Sigmoid colon (tissue), 7 donors: ENCODE measurements at places on chromosomes 4 and X. TPM values are rescaled to one million over a fixed set of nuclear protein-coding genes. Genes with fewer than 3 reads are reported as not detected.

The ODAPH gene
- not detected for total RNA-seq

The GC gene
- not detected for total RNA-seq

- no peak for DNase-seq
Measured at GRCh38 chr4:165489786-165490185, 111.0 kb downstream of the CPE start.

GRCh38 chr4:53986062-53986461 lies 78.3 kb downstream of the CHIC2 start:
- DNase-seq, result no peak

The USP17L12 gene
- total RNA-seq, result not detected

DNA sequence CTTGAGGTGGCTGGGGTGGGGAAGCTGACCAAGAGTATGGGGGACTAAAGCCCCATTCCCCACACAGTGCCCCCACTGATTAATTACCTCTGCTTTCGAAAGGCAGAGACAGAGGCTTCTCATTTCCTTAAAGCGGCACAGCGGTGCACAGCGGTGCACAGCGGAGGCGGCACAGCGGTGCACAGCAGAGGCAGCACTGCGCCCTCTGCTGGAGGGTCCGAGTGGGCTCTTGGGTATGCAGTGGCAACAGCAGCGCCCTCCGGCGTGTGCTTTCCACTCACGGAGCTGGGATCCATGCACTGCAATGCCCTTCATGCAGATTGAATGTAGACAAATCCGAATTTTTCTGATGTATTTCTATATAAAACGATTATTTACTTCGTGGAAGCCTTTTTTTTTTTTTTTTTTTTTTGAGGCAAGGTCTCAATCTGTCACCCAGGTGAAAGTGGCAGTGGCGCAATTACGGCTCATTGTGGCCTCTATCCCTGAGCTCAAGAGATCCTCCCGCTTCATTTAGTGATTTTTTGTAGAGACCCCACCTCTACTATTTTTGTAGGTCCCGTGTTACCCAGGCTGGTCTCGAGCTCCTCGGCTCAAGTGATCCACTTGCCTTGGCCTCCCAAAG lies 19.7 kb upstream of the PRPS2 start:
- no peak for DNase-seq

- DNase-seq, result no peak
Measured at GRCh38 chrX:110258552-110258951, 59.3 kb downstream of the AMMECR1 start.

The RBM41 gene
- 28.2 TPM for total RNA-seq

GRCh38 chrX:132267392-132267791 lies 48.1 kb upstream of the RAP2C start:
- DNase-seq, result no peak

GRCh38 chrX:11792461-11793421 lies 34.7 kb downstream of the MSL3 start:
- no peak for DNase-seq

DNA sequence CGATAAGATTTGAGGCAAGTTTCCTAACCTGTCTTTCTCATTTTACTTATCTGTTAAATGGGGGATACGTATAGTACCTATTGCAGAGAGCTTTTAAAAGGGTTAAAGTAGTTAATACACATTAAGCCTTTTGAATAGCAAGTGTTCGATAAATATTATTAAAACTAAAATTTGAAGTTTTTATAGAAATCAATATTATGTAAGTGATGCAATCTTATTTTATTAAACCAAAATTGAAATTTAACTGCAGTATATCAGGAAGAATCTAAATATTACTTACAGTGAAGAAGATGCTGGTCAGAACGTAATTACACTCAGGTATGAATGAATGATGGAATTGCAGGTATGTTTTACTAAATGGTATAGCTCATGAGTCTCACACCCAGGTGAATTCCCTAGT lies 58.0 kb downstream of the ANXA3 start:
- DNase-seq, result no peak

The KLHL13 gene
- total RNA-seq, result 11.1 TPM

The LARP1B gene
- total RNA-seq, result 18.6 TPM

The MTNR1A gene
- total RNA-seq, result not detected

DNA sequence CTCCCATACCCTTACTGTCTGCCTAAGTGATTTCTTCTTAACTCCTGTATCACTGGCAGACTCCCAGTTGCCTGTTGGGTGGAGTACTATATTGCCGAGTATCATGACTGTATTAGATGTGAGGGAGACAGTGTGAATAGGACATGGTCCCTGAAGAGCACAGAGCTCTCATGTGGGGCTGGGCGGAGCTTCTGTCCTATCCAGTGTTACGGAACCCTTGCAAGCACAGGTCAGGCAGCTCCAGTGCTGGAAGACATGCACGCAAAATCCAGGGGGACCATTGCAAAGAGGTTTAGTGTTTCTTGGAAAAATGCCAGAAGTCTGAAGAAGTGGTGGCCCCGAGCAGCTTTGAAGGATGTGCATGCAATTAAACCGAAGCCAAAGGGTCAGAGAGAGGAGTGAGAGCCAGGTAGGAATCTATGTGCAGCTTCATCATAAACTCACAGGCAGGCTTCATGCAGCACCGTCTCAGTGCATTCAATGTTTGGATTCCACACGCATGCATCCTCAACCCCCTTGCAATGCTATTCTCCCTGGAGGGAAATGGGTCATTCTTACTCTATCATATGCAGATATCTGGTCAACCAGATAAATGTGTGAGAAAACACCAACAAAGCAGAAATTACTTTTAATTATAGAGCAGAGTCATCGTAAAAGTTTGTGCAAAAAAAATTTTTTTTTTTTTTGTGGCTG lies 49.7 kb upstream of the DHRSX start:
- DNase-seq, result no peak

DNA sequence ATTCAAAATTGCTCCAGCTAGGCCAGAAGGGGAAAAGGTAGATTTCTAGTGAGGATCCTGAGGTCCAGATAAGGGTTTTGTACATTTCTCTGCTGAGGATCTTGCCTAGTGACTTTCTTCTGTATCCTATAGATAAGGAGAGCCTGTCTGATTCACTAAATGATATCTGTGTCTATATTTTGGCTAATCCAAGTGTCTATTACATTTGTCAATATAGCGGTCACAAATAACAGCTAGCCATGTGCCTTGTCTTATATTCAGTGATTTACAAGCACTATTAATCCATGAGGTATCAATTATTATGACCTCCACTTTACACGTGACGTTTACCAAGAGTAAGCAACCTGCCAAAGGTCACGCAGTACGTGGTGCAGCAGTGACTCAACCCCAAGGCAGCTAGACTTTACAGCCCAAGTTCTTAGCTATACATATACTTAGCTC lies 41.6 kb downstream of the TMEM165 start:
- no peak for DNase-seq
